ENCODE measurements at places on chromosomes 3 and 15. TPM values are rescaled to one million over a fixed set of nuclear protein-coding genes. Genes with fewer than 3 reads are reported as not detected.

DNA sequence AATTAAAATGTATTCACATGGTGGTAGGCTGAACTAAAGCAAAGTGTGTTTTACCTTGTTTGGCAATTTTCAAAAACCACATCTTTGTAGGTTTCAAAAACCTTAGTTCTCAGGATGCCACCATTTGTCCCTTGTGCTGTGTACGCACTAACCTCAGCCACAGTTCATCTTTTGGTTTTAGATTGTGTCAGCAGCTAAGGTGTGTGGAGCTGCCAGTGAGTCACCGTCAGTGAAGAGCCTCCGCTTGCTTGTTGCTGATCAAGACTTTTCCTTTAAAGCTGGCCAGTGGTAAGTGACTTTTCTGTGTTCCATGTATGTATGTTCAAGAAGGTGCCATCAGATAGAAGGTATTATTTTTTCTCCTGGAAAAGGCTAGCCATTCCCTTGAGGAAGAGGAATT is 21.1 kb downstream of the OXNAD1 start:
- DNase-seq, result no peak

GRCh38 chr3:53845103-53845880 is 927 bp downstream of the CHDH start:
- DNase-seq, result peak; percentile 62

DNA sequence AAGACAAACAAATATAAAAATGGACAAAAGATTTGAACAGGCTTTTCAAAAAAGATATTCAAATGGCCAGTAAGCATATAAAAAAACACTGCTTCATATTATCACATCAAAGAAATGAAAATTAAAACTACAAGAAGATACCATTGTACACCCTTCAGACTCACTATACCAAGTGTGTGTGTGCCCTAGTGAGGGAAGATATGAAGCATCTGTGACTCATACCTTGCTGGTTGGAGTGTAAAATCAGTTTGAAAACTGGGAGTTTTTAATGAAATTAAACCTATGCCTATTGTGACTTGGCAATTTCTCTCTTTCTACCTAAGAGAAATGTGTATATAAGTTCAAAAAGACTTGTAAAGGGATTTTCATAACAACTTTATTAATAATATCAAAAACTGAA is 23.5 kb upstream of the SLC15A2 start:
- no peak for DNase-seq

DNA sequence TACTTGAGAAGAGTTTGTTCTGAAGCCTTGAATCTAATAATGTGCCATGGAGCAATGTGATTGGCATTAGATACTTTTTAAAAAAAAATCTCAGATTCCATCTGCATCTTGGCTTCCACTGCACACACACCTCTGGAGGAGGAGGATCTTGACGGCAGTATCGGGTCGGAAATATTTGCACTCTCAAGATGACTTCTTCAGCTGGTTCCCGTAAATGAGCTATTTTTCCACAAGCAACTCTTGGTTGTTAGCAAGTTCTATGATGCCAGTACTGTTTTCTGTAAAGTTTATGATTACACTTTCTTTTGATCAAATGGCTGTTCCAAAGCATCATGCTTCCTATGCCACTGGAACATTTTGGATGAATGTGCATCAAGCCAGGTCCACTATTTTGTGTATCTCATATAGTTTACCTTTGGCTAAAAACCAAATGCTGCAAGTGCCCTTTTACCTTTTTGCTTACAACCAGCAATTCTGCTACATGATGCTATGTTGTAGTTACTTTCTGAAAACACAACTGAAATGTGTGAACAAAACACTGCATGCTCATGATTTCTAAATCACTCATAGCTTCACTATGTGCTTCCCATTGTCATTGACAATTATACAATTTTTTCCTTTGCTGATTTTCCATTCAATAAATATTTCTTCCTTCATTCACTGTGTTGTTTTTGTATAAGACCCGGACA is 43.8 kb downstream of the CCR3 start:
- DNase-seq, result no peak

GRCh38 chr3:49750056-49750455 is 26.3 kb upstream of the GMPPB start:
- DNase-seq, result no peak

Gene TTC21A
- 21.4 TPM for polyA plus RNA-seq

Gene NEK10
- 2.2 TPM for polyA plus RNA-seq

Gene PLSCR2
- 1.4 TPM for polyA plus RNA-seq

Measured in renal pelvis (tissue), 12 donors.